ENCODE measurements at places on chromosomes 1 and 21. TPM values are rescaled to one million over a fixed set of nuclear protein-coding genes. Genes with fewer than 3 reads are reported as not detected.

- peak; percentile 35 for DNase-seq
These were observed 681.0 kb upstream of the ADAMTS5 start for GRCh38 chr21:27647921-27648320.

DNA sequence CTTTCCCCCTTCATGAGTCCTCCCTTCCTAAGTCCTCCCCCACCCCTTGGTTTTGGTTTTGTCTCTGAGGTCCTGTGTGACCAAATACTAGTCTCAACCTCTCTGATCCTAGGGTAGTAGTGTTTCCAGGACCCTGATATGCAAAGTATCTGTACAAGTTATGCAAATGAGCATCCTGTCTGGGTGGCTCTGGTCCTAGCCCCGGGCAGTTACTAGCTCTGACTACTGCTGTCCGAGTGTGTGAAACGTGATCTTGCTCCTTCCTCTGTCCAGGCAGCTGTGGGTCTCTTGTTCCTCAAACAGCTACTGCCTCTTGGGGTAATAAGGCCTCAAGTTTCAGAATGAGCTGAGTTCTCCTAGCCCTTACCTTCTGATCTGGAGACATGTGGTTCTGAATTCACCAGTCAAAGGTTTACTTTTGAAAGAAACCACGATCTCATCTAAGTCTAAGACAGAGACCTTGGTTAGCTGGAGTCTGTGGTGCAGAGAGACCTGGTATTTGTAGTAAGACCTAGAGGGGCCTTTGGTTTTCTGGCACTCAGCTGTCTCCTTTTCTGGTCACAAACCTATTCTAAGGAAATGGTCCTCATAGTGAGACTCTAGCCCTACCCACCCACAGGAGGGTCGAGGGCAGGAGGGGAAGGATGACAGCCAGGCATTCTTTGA, 31.0 kb upstream of the IL19 start:
- DNase-seq = peak; percentile 12

- DNase-seq = peak; percentile 49
These were observed 47.8 kb downstream of the ZMYM4 start for GRCh38 chr1:35316264-35316663.

Gene OR2T35
- not detected for total RNA-seq

Gene C1QTNF12
- 2.7 TPM for total RNA-seq

Measured in bronchial epithelial cell (primary cell).